Umbilical cord (tissue), 2 donors: ENCODE measurements at places on chromosomes 6 and 20. TPM values are rescaled to one million over a fixed set of nuclear protein-coding genes. Genes with fewer than 3 reads are reported as not detected.

GRCh38 chr6:134295953-134296553, 21.9 kb downstream of the SGK1 start:
- peak; percentile 89 for DNase-seq

- DNase-seq: no peak
Observed at GRCh38 chr6:146410851-146411595, 132.6 kb upstream of the RAB32 start.

DNA sequence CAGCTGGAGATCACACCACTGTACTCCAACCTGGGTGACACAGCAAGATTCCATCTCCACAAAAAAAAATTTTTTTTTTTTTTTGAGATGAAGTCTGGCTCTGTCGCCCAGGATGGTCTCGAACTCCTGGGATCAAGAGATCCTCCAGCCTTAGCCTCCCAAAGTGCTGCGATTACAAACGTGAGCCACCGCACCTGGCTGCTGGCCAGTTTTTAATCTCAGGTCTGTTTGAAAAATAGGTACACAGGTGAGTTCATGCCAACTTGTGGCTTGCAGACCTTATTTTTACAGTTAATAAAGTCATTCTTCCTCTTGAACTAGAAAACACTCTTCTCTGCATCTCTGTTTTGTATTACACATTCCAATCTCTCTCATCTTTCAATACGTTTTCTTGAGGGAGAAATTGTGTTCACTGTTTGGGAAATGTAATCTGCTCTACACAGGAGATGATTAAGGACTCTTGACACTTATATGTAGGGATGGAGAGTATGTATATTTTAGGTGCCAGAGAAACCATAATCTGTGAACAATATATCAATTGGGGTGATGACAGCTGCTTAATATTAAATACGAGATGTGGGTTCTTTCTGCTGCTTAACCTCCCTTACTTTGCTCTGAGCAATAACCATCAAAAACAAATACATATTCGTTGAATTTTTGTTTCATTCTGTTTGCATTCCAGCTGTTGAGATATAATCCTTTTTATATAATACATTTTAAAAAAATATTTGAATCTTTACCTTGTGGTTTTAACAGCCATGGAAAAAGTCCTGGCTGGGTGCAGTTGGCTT, 17.7 kb upstream of the RIPOR3 start:
- DNase-seq: no peak

DNA sequence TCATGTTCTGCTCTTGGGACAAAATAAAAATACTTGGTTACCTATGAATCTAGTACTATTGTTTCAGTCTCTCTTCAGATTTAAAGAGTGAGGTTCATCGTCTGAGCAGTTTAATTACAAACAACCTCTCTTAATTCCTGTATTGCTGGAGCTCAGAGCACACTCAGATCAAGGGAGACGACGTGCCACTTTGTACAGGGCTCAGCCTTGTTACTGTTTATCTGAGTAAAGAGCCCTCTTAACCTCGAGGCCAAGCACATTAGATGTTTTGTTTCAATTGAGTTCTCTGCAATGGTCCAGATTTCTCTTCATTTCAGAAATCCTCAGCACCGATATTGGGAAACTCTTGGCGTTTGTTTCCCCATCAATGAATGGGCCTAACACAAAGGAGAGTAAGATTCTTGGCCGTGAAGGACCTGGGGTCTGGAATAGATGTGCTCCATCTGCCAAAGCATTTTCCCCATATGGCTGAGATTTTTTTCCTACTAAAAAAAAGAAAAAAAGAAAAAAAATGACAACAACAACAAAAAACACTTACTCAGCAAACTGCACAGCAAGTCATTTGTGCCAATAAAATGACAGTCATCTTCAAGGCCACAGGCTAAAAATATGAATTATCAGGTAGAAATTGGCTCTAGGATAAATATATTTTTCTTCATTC, 82.6 kb upstream of the CCN6 start:
- no peak for DNase-seq

Gene LGSN
- total RNA-seq: 4.1 TPM

DNA sequence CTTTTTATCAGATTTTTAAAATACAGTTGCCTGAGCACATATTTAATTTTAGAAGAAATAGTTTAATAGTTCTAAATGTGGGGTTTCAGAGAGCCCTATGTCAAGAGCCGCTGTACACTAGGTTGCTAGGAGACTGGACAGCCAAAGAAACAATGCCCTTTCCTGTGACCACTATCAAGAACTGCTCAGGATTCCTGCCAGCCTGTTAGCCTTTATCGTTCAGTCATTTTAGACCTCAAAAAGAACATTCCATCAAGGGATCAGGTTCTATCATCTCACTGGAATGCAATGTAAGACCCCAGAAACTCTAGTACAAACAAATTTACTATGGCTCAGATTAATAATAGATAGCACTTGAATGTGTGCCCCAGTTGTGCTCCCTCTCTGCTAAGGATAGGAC, 181.2 kb upstream of the CCN2 start:
- peak; percentile 55 for DNase-seq

Gene TGM2
- 243 TPM for total RNA-seq

Gene CDH4
- 0.48 TPM for total RNA-seq

Gene TOMM34
- 7.2 TPM for total RNA-seq

Gene SPATA25
- total RNA-seq: 3.6 TPM

- no peak for DNase-seq
Observed at GRCh38 chr20:25398376-25399036, 7.9 kb upstream of the ABHD12 start.

- DNase-seq: no peak
Observed at GRCh38 chr6:7100072-7100752, 7.5 kb upstream of the RREB1 start.

GRCh38 chr6:161378115-161378514, 104.3 kb upstream of the AGPAT4 start:
- no peak for DNase-seq

DNA sequence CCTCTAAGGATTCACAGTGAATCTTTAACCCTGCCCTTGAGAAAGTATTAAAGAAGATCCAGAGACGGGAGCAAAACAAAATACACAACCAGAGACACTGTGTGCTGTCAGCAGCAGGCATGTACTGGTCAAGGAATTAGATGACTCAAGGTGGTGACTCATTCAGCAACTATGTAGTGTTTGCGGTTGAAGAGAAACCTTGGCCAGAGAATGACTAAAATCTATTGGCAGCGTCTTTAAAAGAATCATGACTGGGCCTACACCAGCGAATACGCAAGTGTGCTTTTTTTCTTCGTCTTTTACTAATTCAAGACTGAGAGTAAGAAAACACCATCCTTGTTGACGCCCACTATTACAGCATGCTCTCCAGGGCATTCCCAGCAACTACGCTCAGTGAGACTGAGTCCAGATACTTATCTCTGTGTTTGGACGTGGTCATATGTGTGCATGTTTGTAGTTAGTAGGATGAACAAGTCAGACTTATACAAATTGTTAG, 72.4 kb upstream of the BACH2 start:
- DNase-seq: peak; percentile 99

DNA sequence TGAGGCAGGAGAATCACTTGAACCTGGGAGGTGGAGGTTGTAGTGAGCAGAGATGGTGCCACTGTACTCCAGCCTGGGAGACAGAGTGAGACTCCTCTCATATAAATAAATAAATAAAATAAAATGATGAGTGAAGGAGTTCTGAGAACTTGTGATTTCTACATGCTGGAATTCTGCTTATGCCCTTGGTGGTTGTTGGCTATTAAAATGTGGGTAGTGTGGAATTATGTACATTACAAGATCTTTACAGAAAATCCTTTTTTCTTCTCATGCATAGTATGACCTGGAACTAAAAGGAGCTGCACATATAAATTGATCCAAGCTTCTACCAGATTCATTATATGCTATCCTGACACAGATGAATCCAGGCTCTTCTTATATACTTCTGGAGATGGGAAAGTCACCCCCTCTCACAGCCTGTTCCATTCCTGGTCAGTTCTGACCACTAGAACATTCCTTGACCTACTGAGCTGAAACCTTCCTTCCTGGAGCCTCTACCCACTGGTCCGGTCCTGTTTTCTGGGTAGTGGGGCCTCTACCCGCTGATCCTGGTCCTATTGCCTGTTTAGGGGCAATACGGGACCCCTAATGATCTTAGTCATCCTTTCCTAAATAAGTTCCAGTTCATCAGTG, 37.7 kb upstream of the TAF8 start:
- no peak for DNase-seq

Gene TRIM38
- 9.9 TPM for total RNA-seq

DNA sequence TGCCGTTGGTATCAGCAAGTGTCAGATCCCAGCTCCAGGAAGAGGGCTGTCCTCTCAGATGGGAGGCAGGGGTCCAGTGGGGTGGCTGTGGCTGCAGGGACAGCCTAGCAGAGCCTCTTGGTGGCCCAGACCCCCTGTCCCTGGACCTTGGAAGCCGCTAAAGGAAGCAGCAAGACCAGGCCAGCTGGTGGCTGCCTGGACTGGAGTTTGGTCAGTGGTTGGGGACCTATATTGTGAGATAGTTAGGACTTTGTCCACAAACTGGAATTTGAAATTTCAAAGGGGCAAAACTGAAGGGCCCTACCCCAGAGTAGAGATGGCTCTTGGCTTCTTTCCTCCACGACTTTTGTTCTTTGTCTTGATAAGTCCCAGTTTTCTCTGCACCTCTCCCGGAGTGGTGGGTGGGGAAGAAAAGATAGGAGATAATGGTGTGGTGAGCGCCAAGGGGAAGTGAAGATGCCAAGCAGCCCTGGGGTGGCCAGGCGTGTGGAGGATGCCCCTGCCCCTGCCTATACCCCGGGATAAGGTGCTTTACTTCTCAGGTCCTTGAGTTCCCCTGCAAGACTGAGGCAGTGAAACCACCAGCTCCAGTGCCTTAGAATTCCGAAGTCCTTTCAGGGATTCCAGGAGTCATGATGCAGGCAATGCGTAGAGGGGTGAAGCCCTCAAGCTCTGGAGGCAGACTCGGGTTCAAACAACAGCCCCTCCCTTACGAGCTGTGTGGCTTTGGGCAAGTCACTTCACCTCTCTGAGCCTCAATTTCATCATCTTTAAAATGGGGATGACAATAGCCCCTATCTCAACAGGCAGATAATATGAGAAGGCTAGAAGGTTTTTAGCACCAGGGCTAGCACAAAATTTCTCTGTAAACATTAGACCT, 40.2 kb downstream of the HNF4A start:
- DNase-seq: no peak

DNA sequence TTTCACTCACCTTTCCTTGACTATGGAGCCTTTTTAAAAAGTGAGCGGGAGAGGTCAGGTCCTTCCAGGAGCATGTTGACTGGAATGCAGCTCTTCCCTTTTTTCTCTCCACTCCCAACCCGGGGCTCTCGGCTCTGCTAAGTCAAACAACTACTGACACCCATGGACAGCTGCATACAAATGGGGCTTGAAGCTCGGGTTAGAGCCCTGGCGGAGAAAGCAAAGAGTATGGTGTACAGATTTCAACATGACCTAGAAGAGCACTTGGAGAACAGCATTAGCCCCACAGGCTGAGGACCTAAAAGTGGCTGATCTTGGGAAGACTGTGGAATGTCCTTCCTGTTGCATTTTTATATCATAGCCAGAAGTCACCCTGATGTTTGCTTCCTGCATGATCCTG, 162.0 kb upstream of the STMND1 start:
- DNase-seq: no peak

DNA sequence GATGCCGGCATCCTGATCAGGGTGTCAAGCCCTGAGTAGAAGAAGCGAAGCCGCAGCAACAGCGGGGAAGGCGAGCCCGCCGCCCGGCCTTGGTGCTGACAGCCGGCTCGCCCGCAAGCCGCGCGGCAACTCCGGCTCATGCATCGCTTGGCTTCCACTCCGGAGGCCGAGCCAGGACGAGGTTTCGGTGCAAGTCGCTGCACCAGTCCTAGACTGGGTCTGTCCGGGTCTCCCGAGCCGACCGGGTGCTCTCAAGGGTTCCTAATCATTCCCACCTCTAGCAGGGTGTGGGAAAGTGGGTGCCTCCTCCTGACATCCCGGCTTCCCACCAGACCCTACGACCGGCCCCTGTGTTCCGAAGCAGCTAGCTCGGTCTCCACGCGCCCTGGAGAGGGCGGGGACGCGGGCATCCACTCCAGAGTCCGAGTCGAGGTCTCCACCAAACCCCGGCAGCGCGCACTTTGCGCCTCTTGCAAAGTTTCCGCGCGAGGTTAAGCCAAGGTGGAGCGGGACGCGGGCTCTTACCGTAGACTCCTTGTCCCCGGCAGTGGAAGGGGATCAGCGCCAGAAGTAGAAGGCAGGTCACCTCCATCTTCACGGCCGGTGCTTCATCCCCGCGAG, 1.4 kb downstream of the MDGA1 start:
- no peak for DNase-seq

Gene WFDC5
- total RNA-seq: 1.2 TPM

DNA sequence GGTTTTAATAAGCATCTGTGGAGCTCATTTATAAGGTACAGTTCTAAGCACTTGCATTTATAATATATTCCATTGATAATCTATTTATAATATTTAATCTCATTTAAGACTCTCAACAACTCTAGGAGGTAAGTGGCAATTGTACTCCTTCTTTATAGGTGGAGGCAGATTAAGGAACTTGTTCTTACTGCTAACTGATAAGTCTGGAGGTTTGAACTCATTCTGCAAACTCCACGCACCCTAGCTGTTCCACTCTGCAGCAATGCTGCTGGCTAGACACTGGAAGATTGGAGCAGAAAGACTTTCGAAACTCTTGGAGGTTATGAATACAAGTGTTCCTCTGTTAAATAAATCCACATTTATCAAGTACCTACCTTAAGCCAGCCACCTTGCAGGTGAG, 793 bp upstream of the HDAC2 start:
- DNase-seq: no peak

Gene MAP3K7
- total RNA-seq: 30.8 TPM

Gene TSPO2
- total RNA-seq: not detected
